Fibroblast of skin of scalp (primary cell): ENCODE measurements at places on chromosomes 4 and X.

DNA sequence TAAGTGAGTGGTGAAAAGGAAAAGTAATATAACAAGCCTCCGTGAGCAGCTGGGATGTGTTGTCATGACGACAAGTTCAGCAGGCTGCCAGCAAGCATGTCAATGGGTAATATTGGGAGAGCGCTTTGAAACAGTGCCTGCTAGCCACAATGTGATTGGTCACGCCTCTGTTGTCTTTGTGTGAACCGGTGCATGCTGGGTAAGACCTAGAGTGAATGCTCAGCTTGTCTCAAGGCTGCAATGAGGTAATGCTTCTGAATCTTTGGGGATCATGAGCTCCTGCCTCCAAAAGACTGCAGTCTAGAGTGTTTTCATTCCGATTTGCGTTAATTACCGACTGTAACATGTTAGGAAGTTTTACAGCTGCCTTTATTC is 54.9 kb downstream of the STOX2 start:
- DNase-seq: peak; percentile 82

- DNase-seq: peak; percentile 5
These were observed 46.3 kb upstream of the MAGEC3 start for GRCh38 chrX:141791856-141792255.

DNA sequence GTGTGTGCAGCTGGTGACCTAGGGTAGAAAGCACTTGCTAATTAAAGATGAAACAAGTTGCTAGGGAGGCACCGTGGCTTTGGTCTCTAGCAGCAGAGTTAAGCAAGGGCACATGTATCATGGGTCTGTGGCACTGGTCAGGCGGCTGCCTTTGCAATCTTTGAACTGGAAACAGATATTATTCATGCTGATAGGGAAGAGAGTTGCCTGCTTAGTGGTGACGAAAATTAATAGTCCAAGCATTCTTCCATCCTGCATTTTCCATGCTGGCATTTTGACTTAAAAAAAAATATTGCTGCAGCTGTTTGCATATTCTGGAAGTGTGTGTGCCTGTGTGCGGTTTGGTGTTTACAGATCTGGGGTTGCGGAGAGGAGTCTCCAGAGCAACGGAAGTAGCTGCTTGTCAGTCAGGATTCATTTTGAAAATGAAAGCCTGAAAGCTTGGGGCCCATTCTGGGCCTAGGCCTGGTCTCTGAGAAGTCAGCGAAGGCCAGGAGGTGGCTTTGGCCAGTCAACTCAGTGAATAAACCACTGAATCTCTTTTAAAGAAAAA is 2.3 kb upstream of the SOWAHD start:
- peak; percentile 24 for DNase-seq

GRCh38 chr4:8199594-8200301 is 658 bp downstream of the SH3TC1 start:
- no peak for DNase-seq

DNA sequence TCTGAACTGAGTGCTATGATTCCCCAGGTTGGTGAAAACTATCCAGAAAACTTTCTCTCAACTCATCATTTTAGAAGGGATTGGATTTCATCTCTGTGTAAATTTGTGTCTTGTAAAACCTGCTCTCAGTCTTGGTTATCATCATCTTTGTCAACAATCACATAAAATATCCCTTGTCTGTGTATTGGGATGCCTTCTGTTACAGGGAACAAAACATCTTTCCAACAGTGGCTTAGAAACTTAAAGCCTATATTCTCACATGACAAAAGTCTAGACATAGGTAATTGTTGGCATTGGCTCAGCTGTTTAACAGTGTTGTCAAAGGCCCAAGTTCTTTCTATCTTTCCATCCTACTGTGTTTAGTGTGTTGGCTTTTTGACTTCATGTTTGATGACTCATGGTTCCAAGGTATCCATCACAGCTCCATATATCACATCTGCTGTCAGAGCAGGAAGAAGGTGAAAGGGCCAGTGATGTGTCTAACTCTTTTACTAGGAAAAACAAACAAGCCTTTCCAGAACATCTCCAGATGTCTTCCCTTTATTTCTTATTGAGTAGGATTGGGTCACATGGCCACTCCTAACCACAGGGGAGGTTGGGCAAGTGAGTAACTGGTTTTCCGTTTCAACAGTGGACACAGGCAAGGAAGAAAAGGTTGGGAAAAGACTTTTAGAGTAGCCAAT is 65.0 kb downstream of the PHEX start:
- DNase-seq: peak; percentile 31

- DNase-seq: no peak
These were observed 51.9 kb upstream of the PRPS1 start for GRCh38 chrX:107576392-107576791.

GRCh38 chr4:9825049-9825448 is 43.6 kb downstream of the DRD5 start:
- no peak for DNase-seq

- DNase-seq: no peak
These were observed 565.0 kb downstream of the TRIML1 start for GRCh38 chr4:188704288-188704687.

GRCh38 chrX:115650916-115651315 is 89.9 kb downstream of the PLS3 start:
- peak; percentile 66 for DNase-seq

DNA sequence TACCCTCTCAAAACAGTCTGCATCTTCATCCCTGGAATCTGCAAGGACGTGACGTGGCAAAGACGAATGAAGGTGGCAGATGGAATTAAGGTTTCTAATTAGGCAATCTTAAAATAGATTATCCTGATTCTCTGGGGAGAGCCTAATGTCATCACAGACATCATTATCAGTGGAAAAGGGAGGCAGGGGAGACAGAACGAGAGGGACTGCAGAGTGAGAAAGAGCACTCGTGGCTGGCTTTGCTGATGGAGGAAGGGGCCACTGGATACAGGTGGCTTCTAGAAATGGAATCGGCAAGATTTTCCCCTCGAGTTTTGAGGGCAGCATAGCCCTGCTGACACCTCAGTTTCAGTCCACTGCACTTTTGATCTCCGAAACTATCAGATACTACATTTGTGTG is 110.6 kb downstream of the ASMT start:
- DNase-seq: no peak

DNA sequence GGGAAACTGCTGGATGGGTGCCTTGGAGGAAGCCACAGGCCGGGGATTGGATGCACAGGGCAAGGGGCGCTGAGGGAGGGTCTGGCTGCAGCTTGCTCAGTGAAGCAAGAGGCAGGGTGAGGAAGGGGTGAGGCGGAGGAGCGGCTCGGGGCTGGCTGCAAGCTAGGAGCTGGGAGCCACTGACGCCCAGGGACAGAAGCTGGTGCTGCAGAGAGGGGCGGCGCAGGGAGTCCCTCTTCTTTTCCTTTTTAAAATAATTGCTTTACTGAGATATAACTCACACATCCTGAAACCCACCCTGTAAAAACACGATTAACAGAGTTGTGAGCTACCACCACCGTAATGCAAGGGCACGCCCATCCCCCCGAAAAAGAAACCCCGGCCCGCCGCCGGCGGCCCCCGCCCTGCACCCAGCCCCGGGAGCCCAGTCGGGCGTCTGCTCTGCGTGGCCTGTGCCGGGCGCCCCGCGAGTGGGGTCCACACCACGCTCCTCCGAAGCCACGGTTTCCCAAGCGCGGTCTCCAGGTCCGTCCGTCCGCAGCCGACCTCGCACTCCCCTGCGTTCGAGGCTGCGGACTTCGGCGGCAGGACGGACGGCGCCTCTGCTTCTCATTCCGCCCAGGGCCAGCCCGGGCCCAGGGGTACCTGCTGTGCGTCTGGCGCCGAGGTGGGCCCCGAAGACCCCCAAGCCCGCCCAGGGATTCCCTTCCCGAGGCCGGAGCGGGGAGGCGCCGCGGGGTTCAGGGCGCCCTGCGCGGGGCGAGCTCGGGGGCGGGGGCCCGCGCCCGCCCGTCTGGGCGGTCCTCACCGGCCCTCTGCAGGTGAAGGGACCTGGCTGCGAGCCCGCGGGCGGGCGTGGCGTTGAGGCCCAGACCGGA is 866 bp upstream of the UVSSA start:
- peak; percentile 46 for DNase-seq

DNA sequence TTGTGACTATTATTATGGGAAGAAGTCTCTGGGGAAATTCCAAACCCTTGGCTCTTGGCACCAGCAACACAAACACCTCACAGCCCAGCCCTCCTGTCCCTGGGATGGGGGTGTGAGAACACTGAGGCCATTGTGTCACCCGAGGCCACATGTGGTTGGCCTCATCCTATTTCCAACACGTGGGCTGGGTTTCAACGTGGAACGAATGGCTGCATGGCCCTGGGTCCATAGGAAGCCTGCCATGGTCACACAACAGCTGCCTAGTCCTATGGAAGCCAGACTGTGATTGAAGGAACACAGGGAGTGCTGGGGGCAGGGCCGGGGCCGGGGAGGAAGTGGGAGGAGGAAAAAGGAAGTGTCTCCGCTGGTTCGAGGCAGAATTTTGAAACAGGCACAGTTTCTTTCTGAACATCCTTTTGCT is 10.0 kb downstream of the CLCN4 start:
- DNase-seq: no peak

DNA sequence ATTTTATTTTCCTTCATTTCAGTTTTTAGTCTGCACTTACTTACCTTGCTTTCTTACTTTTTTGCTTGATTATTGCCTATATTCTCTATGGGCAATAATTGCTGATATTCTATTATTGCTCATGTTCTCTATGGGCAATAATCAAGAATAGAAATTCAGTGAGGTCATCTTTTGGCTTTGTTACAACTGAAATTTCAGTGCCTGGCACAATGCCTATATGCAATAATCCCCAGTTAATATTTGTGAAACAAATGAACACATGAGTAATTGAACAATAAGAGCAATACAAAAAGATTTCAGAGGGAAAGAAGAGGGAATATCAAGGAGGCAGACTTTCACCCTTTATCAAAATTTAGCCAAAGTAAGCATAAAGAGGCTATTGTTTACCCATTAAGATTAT is 48.6 kb upstream of the ARSJ start:
- no peak for DNase-seq

DNA sequence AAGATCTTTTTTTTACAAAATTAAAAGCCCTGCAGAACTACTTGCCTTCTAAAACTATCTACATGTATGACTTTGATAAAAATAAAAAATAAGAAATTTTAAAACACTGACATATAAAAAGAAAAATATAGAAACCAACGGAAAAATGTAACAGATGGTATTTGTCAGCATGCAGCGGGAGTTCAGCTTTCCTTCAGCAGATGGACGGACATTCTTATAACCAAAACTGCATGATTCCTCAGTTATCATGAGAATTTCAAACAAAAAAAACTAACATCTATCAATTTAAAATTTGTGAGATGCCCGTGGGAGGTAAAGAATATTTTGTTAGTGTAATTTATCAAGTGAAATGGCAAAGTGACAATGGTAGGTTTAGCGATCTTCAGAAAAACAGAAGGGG is 23.2 kb downstream of the RWDD4 start:
- DNase-seq: no peak

DNA sequence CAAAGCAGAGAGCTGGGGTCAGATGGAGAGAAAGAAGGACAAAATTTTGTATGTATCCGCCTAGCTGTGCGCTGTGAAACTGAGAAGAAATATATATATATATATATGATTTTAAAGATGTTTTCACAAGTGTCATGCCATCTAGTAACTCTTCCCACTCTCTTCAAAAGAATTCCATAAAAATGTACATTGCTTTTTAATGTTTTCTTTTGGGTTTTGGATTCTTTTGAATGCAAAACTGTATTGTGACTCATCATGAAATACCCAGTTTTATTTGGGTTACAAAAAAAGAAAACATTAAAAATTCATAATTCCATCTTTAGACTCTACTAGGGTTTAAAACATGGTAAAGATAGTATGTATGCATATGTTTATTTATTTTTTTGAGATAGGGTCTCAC is 34.3 kb upstream of the IGFBP7 start:
- peak; percentile 80 for DNase-seq

DNA sequence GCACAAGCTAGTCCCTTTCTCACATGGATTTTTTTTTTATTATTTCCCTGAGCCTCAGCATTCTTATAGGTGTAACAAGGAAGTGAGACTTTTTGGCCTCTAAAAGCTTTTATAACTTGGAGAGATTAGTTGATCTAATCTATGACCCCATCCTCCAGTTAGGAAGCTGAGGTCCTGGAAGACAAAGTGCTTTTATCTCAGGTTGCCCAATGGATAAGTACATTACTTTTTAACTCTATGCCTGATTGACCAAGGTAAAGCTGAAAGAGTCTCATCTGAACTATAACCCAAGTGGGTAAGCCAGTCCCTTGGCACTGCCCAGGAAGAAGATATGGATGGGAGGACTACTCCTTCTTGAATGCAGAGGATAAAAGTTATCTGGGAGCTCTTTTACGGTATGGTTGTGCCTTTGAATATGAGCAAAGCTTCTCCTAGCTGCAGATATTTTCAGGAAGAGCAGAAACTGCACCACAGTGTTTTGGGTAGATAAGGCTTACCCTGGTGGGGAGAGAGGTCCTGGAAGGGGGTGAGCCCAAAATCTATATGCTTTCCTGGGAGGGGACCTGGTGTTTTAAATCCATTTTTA is 40.2 kb downstream of the VSIG4 start:
- DNase-seq: no peak

DNA sequence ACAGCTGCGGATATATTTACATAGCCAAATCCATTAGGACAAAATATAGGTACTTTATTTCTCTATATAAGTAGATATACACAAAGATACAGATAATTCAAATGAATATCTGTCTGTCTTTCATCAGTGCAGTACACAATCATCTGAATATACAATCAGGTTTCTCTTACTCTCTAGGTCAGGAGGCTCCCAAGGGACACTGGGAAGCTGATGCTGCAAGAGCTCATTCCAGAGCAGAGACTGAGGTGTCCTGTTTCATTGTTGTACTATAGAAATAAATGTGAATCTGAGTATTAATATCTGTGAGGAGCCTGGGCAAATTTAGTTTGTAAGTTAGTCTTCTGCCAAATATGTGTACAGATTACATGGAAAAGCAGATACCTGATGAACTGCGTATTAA is 4.2 kb downstream of the TLL1 start:
- DNase-seq: peak; percentile 63

GRCh38 chr4:128241019-128241418 is 46.6 kb downstream of the PGRMC2 start:
- DNase-seq: no peak

- DNase-seq: peak; percentile 2
These were observed 5.7 kb downstream of the ACOT9 start for GRCh38 chrX:23737413-23737812.

GRCh38 chrX:11543249-11543648 is 122.5 kb downstream of the ARHGAP6 start:
- DNase-seq: no peak

DNA sequence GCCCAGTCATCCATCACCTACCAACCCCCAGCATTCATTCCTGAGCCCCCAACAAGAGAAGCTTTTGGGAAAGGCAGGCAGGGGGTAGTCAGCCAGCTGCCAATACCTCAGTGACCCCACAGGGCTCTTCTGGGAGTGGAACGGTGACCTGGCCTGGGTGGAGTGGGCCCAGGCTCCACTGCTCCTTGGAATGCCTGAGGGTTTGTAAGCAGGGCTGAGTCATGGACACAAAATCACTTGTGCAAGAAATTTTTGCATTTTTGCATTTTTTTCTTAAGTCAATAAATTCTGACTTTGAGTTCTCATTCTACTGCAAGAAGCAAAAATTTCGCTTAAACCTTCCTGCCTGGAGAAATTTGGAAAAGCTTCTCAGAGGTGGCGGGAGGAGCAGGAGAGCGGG is 18.5 kb downstream of the SORCS2 start:
- peak; percentile 84 for DNase-seq

GRCh38 chr4:105990933-105991332 is 95.7 kb downstream of the NPNT start:
- peak; percentile 32 for DNase-seq
